ENCODE measurements at places on chromosomes 7 and 10.

GRCh38 chr7:110595694-110596093, 495.2 kb upstream of the LRRN3 start:
- DNase-seq, result peak; percentile 12

- peak; percentile 56 for DNase-seq
Observed at GRCh38 chr7:143003393-143004051, 23.4 kb downstream of the OR9A2 start.

GRCh38 chr7:95263785-95264362, 60.5 kb downstream of the PON1 start:
- DNase-seq, result no peak

GRCh38 chr10:45410807-45411606, 37.0 kb downstream of the ALOX5 start:
- DNase-seq, result peak; percentile 4

DNA sequence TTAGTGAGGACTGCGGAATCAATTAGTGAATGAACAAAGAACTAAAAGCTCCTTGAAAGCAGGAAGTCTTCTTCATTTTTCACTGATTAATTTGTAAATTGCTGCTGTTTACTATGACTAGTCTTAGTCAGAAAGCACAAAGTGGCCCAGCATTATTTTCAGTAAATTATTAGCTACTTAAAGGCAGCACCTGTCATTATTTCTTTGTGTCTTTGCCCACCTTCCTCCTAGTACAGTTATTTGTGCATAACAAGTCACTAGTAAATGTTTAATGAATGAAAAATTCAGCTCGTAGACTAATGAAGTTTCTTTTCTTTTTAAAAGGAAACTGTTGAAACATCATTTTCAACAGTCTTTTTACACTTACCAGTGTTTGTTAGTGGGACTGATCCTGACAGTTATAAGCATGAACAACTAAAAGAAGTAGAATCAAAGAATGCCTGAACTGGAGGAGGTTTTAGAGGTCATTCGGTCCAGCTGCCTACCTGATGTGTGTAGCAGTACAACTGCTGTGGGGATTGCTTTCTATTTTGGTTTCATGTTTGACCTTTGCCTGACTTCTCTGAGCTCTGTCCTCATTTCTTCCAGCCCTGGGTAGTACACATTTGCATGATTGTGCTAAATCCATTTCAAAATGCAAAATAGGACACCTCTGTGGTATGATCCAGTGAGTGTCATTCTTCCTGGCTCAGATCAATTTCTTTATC, 140.0 kb upstream of the PHYHIPL start:
- no peak for DNase-seq

- no peak for DNase-seq
Observed at GRCh38 chr10:95443636-95444035, 117.5 kb downstream of the SORBS1 start.

DNA sequence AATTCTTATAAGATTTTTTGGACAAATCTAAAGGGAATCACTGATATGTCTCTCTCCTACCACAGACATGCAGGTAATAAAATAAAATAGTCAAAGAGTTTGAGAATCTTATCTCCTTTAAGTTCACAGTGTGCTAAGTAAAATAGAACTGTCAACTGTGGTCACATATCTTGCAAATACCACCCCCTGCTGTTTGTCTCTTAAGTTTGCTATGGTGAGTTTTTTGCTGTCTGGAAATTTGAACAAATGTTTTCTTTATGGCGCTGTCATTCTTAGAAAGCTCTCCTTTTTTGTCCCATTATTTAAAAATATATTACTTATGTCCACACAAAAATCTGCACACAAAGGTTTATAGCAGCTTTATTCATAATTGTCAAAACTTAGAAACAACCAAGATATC, 19.6 kb downstream of the GIMAP5 start:
- DNase-seq, result no peak

- no peak for DNase-seq
Observed at GRCh38 chr10:82176587-82176986, 301.6 kb downstream of the NRG3 start.

GRCh38 chr7:140085447-140085846, 22.7 kb upstream of the PARP12 start:
- DNase-seq, result no peak

DNA sequence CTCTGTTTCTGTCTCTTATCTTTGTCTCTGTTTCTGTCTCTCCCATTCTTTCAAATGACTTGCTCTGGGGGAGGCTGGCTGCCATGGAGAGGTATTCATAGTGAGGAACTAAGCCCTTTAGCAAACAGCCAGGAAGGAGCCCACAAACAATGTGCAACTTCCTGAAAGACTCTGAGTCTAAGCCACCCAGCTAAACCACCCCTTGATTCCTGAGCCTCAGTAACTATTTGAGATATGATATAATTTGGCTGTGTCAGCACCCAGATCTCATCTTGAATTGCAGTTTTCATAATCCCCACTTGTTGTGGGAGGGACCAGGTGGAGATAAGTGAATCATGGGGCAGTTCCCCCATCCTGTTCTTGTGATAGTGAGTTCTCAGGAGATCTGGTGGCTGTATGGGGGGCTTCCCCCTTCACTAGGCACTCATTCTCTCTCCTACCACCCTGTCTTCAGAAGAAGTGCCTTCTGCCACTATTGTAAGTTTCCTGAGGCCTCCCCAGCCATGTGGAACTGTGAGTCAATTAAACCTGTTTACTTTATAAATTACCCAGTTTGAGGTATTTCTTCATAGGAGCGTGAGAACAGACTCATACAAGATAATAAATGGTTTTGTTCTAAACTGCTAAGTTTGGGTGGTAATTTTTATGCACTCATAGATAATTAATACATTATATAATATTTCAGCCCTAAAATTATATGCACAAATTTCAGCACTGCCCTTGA, 121.2 kb upstream of the FOXP2 start:
- no peak for DNase-seq

- DNase-seq, result peak; percentile 65
Observed at GRCh38 chr7:99143853-99144672, at the start of gene SMURF1. Gene SMURF1, minus strand, starts transcription at chr7:99144108. Its CDS starts 328 bp downstream, at chr7:99143780.

GRCh38 chr7:99011706-99012404, 132.1 kb downstream of the SMURF1 start:
- DNase-seq, result no peak

Data from EH (cell line).